ENCODE measurements at places on chromosomes 12 and 14.

DNA sequence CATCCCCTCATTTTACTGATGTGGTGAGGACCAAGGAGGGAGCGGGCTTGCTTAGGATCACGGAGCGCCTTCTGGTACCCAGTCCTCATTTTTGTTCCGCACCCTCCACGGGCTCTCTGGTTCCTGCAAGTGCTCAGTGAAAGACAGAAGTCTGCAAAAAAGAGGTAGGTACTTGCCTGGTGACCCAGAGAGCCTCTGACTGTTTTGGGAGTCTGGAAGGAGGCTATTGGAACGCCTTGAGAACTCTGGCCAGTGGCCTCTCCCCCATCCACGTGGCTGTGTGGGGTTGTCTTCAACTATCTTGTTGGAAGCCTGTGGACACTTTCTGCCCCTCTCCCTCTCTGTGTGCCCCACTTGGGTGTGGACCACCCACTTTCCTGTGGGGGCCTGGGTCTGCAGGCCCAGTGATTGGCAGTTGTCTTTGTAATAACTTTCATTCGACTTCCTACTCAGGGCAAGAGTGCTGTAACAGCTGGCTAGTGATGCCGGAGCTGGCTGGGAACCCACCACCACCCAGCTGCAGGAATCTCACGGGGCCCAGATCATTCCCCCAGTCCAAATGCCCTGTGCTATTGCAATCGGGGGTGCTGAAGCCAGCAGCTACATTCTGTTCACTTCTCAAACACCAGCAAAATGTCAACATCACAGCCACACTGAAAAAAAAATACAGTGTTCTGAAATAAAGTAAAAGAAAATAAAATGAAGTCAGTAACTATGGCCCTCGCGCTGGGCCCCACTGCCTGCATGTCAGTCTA is 122.8 kb downstream of the PRMT8 start:
- no peak for DNase-seq

GRCh38 chr14:99874306-99874705 is 81.1 kb downstream of the EML1 start:
- DNase-seq: no peak

DNA sequence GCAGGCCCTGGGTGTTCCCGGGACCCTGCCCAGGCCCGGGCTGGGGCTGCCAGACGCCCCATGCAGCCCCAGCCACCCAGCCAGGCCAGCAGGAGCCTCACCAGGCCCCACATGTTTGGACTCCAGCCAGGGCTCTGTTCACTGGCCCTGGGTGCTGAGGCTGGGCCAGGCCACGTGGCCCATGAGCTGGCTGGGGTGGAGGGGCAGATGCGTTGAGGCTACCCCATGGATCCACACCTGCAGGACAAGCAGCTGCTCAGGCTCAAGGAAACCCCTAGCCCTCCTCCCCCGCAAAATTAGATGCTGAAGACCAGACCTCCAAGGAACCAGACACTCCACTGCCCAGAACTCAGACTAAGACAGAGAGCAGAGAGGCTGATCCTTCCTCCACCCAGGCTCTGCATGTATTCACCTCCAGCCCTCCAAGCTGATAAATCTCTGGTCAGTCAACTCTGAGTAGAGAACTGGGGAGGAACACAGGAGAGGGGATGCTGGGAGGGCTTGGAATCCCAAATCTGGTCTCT is 1.6 kb downstream of the CDH24 start:
- no peak for DNase-seq

DNA sequence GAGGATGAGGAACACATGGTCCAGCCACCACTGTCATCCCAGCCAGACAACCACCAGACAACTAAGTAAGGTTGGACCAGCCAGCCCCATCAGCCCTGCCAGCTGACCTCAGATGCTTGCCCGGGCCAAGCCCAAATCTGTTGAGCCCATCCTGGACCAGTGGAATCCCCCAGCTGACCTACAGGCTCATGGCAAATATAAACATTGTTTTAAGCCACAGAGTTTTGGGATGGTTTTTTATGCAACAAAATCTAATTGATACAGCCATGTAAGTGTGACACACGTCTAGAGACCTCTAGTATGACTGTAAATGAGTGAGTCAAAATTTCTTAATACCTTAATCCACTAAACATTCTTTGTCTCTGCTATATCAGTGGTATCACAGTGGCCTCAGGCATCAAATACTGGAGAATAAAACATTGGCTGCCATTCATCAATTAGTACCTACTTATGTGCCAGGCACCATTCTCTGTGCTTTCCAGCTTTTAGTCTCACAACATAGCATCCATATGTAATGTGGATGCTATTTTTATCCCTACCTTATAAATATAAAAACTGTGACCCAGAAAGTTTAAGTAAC is 24.2 kb upstream of the NT5DC3 start:
- DNase-seq: no peak

DNA sequence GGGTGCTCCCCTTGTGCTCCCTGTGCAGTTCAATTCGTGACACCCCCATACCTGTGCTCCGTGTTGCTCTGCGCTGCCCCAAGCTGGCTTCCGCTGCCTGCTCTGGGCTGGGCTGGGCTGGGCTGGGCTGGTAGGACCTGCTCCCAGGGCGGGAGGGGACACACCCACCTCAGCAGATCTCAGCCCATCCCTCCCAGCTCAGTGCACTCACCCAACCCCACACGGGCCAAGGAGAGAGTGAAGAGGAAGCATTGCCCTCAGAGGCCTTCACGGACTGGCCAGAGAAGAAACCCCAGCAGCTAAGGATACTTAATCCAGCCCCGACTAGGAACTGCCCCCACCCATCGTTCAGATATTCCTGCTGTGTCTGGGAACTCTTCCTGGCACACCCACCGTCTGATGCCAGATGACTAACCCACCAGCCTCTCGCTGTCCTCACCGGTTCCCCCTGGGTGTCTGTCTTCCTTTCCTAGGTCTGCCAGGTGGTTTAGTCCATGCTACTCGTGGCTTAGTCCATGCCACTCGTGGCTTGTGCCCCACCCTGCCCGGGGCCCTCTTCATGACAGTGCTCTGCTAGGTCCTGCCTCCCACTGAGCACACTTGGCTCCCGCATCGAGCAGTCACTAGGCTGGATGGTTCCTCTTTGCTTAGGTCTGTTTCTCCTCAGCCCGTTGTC is at the start of gene LPAR5:
Gene LPAR5, minus strand, starts transcription at position 104 of the 676 bp plus-strand sequence. CDS start 14,711 bp downstream, outside the sequence.
- DNase-seq: peak; percentile 70

GRCh38 chr12:104802208-104802607 is 155.9 kb downstream of the SLC41A2 start:
- DNase-seq: no peak
